ENCODE measurements at places on chromosomes 3 and 15.

GRCh38 chr3:24494618-24495325 lies at the start of gene THRB:
Gene THRB (minus strand): TSS chr3:24494850.
- no peak for DNase-seq

GRCh38 chr3:51391566-51392354 lies 675 bp downstream of the RBM15B start:
- DNase-seq: peak; percentile 48

GRCh38 chr15:22939051-22939450 lies 41.1 kb downstream of the CYFIP1 start:
- DNase-seq: no peak

- no peak for DNase-seq
Measured at GRCh38 chr3:11698326-11699082, 54.8 kb upstream of the VGLL4 start.

DNA sequence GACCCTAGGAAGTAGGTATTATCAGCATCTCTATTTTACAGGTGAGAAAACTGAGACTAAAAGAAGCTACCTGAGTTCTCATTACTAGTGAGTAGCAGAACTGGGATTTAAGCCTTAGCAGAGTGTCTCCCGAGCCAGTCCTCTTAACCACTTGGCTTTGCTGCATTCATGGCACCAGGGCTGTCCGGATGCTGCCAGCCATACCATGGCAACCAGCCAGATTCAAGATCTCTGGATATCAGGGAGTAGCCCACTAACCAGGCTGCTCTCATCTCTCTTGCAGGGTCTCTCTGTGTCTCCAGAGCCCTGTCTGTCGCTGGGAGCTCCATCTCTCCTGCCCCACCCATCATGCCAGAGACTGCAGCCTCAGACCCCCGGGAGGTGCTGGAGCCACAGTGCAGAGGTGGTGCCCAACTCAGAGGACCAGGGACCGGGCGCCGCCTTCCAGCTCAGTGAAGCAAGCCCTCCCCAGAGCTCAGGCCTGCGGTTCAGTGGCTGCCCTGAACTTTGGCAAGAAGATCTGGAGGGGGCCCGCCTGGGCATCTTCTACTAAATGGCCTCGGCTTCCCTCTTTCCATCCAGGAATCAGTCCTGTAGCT lies 1.7 kb downstream of the MESP2 start:
- no peak for DNase-seq

DNA sequence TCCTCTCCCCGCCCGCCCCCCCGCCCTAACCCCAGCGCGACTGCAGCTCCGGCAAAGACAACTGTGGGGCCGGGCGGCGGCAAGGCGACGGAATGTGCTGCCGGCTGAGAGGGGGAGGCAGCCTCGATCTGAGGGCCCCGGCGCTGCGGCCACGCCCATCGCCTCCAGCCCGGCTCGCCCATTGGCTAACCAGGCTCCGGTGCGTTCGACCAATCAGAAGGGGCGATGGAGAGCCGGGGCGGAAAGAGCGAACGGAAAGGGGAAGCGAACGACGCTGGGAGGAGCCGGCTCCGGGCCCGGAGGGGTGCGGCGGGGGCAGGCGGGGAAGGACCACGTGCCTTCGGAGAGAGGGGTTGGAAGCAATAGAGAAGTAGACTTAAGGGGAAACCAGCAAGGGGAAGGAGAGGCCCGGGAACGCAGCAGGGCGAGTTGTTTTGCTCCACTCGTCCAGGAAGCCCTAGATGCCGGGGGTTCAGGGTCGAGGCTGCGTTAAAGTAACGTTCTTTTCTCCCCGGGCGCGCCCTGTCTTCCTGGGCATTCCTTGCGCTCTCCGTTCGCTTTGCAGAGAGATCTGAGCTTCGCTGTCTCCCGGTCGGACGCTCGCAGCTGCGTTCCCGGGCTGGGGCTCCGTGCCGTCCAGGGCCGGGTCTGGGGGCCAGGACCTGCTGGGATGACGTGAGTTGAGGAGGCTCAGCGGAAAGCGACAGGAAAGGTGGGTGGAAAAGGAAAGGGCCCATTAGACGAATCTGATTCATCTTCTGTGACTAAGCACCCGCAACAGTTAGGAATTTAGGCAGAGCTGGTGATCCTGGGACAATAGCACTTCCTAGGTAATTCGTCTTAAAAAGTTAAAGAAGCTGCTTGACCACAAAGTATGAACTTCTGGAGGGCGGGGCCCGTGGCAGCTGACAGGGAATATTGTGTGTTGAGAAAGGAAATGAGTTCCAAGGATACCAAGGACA lies at the start of gene KPNA4:
Gene KPNA4, minus strand, starts transcription at position 130 of the 962 bp plus-strand sequence. CDS start 289 bp downstream, outside the sequence.
- DNase-seq: peak; percentile 98

- no peak for DNase-seq
Measured at GRCh38 chr3:105788593-105788992, 80.2 kb downstream of the CBLB start.

GRCh38 chr3:113556316-113556945 lies 24.1 kb downstream of the SIDT1 start:
- no peak for DNase-seq

DNA sequence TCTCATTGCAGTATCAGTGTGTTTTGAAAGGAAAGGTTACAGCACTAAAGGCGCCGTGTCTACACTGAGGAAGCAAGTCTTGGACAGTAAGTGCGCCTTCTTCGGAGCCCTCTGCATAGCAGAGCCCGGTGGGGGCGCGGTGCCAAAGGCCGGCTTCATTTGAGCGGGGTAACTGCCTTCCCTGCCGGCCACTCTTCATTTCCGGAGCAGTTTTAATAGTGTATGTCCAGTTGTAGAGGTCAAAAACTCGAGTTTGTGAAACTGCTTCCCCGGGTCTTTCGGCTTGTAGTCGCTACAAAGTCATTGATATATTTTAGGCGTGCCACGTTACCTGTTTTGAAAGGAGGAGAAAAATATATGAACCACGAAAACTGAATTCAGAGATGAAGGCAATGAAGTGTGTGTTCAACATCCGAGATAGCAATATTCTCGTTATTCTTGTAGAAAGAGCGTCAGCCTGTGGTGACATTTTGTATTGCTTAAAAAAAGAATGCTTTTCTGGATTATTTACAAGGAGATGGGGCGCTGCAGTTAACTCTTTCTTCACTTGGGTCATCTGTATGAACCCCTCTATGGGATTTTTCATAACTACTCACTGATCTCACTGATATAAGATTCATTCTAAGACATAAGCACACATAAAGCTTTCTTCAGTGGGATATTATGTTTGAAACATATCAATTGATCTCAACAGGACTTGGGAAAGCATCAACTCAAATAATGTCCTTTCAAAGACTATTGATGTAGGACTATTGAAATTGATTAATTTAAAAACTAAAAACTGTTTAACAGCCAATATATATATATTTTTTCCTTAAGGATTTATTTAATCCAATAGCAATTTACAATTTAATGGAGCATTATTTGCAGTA lies 3.0 kb downstream of the ALCAM start:
- DNase-seq: peak; percentile 59

- DNase-seq: no peak
Measured at GRCh38 chr3:54859184-54859583, 68.7 kb downstream of the LRTM1 start.

GRCh38 chr3:150545419-150546225 lies 674 bp downstream of the SERP1 start:
- DNase-seq: no peak

GRCh38 chr3:54008099-54008498 lies 114.3 kb upstream of the CACNA2D3 start:
- DNase-seq: no peak

GRCh38 chr3:14522768-14523167 lies 17.4 kb downstream of the GRIP2 start:
- DNase-seq: no peak

DNA sequence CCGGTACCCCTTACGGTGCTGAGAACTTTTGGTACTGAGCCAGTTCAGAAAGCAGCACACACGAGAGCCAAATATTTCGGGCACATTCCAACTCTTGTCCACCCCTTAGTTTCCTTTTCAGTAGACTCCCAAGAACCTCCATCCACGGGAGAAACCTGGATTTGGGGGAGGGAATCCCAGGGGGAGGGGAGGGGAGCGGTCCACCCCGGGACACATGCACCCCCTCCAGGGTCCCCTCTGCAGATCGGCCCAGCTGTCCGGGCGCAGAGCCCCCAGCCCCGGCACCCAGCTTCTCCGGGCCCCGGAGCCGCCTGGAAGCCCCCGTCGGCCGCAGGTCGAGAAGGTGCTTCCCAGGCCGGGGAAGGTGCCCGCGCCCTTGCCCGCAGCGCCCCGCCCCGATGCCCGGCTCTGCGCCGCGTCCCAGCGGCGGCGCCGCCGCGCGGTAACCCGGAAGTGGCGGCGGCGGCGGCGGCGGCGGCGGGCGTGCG lies 455 bp upstream of the ABHD17C start:
- no peak for DNase-seq

DNA sequence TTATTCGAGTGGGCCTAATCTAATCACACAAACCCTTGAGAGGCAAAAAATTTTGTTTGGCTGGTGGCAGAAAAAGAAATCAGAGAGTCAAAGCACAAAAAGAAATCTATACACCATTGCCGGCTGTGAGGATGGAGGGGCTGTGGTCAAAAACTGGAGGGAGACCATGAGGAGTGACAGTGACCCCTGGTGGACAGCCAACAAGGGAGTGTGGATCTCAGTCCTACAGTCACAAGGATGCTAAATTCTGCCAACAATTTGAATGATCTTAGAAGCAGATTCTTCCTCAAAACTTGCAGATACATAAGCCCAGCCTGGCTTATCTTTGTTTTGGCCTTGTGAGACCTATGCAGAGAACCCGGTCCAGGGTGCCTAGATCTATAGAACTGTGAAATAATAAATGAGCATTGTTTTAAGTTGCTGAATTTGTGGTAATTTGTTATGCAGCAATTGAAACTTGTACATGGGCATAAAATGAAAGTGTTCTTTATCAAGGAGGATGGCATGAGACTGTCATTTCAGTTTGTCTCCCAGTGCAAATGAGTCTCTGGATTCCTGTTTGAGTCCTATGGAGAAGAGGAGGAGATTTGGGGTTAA lies 103.0 kb upstream of the ARHGEF26 start:
- peak; percentile 15 for DNase-seq

- no peak for DNase-seq
Measured at GRCh38 chr15:31079519-31079918, 22.0 kb downstream of the TRPM1 start.

GRCh38 chr3:87503900-87504498 lies 227.6 kb upstream of the POU1F1 start:
- peak; percentile 38 for DNase-seq

- no peak for DNase-seq
Measured at GRCh38 chr3:38722781-38723568, 73.5 kb upstream of the SCN5A start.

DNA sequence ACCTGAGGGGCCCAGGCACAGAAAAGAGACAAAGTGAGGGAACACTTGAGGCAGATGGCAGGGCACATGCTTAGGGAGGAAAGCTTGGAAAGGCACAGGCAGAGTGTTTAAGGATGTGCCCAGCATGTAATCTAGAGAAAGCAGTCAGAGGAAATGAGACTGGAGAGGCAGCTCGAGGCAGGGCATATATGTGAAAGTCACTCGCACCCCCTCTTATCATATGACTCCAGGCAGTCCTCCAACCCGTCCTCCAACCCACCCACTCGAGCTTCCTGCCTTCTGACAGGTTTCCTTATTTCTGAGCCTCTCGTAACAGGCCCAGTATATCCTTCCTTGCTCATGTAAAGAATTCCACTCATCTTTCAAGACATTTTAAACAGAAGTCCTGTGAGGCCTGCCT lies 294.0 kb downstream of the SOX2 start:
- DNase-seq: no peak

DNA sequence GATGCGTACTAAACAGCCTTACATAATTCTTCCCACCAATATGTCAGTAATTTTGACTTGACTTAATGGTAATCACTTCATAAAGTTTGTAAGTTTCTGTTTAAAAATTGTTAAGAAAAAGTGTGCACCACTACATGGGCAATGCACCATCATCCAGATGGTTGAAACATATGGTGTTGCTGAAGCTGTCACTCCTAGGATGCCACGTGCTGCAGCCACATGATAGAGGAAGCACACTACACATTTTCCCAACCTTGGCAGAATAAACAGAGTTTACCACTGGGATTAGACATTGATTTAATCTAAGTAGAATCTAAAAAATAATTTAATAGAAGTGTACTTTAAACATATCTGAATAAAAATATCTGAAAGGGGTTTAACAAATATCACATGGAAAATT lies 1209.9 kb downstream of the NSUN3 start:
- no peak for DNase-seq

DNA sequence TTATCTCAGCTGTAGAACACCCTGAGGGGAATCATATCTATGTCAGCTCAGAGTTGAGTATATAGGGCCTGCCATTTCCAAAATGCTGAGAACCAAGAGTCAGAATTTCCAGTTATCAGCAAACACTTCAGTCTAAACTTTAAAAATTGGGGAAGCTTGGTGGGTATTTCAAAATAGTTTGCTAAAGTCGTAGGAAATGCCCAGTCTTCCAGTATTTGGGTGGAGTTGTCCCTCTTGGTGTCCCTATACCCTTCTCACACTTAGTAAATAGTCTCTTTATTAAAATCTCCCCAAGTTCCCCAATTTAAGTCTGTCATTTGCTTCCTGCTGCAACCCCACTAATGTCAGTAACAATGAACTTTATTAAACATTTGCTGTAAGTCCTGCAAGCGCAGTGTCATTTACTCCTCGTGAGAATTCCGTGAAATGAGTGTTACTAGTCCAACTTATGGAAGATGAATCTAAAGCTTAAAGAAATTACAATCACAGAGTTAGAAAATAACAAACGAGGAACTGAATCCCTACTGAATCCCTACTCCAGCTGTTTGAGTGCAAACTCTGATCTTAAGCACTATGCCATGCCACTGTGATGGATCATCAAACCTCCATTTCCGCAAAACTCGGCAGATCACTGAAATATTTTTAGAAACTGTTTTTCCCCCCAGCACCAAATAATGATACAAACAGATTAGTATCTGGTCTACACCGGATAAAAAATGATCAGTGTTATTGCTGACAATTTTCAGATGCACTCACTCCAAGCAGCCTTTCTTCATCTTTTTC lies 341.7 kb upstream of the PROK2 start:
- DNase-seq: no peak

DNA sequence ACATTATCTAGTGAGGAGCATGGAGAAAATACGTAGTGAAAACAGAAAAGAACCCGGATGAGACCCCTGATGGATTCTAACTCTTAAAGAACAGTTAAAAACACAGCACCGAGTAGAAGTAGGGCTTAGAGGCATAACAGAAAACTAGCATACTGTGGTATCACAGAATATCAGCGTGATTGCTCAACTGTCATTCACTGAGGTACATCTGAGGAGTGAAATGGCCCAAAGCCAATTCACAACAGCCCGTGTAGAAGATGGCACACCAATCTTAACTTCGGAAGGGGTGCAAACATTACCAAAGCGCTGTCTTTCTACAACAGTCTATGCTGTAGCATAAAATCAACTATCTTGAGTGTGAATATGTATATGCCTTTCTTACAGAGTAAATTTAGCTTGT lies 1.8 kb downstream of the CLASP2 start:
- no peak for DNase-seq

DNA sequence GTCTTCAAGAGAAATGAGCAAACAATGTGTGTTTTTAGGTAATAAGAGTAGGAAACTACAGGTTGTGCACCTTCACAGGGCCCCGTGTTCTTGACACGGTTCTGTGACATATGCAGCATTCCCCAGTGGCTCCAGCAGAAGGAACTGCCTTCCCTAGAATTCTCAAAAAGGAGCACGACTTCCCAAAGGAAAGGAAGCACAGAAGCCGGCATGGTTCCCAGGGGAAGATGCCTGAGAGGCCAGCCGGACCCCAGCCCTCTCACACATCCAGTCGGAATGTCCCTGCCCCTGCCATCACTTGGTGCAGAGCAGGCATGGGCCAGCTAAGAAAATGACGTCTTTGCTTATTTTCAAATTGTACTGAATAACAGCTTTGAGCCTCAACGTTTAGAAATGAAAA lies 187.3 kb upstream of the NSMCE3 start:
- DNase-seq: no peak

- DNase-seq: no peak
Measured at GRCh38 chr15:83107841-83108181, 366 bp downstream of the TM6SF1 start.

- no peak for DNase-seq
Measured at GRCh38 chr3:194382892-194383223, 13.3 kb upstream of the LRRC15 start.

Measured in activated CD4-positive, alpha-beta T cell treated with anti-CD3 and anti-CD28 coated beads, Interleukin-2, Interleukin-4, amounts not matched to agents 100 ng/mL and 50 ng/mL, durations not matched to agents 16 hours and 8 hours (primary cell).